ENCODE measurements at places on chromosomes 13 and 19.
A peak's percentile ranks its signal among the peaks of the same experiment; 100 is the strongest.

DNA sequence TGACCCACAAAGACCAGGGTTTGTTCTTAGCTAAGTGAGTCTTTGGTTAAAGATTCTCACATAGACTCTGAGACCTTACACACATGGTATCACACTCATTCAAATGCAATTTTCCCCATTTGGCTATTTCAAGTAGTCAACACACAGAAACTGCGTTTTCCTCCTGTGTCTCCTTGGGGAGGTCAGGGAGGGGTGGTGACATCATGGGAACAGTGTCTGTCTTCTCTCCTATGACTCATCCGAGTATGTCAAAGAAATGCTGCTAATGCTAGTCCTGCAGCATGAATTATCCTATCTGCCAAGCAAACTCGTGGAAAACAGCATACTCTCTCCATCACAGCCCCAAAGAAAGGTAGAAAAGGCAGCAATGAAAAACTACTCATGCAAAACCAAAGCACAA lies 100.2 kb downstream of the ENOX1 start:
- DNase-seq, result peak; percentile 49

DNA sequence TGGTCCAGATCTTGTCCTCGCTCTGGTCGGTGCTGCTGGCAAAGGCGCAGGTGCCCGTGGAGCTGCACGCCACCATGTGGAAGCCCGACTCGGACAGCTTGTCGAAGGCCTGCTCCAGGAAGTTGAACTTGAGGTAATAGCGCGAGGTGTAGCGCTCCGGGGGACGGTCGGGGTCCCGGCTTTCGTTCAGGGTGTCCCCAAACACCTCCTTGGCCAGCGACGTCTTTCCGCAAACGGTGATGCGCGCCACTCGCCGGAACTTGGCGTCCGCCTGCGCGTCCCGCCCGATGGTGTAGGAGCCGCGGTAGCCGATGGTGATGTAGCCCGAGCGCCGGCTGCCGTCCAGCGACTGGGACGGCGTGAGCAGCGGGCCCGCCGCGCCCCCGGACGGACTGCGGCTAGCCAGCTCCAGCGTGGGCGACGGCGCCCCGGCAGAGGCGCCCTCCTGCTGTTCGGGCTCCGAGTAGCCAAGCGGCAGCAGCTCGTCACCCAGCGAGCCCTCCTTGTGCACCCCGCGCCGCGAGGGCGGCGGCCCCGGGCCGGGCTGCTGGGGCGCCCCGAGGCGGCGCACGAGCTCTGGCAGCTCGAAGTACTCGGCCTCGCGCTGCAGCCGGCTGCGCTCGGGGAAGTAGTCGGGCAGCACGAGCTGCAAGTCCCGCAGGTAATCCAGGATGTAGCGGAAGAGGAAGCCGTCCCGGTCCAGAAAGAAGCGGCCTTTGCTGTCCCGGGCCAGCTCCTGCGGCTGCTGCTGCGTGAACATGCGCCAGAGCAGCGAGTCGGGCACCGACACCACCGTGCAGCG lies 801 bp downstream of the KCTD12 start:
- DNase-seq, result no peak

- no peak for DNase-seq
Measured at GRCh38 chr13:98749501-98749900, 3.0 kb downstream of the SLC15A1 start.

- DNase-seq, result no peak
Measured at GRCh38 chr19:54207983-54208783, 7.5 kb downstream of the RPS9 start.

GRCh38 chr13:80873589-80873988 lies 532.7 kb upstream of the SPRY2 start:
- no peak for DNase-seq

GRCh38 chr13:39684531-39685137 lies 29.2 kb downstream of the COG6 start:
- DNase-seq, result no peak

DNA sequence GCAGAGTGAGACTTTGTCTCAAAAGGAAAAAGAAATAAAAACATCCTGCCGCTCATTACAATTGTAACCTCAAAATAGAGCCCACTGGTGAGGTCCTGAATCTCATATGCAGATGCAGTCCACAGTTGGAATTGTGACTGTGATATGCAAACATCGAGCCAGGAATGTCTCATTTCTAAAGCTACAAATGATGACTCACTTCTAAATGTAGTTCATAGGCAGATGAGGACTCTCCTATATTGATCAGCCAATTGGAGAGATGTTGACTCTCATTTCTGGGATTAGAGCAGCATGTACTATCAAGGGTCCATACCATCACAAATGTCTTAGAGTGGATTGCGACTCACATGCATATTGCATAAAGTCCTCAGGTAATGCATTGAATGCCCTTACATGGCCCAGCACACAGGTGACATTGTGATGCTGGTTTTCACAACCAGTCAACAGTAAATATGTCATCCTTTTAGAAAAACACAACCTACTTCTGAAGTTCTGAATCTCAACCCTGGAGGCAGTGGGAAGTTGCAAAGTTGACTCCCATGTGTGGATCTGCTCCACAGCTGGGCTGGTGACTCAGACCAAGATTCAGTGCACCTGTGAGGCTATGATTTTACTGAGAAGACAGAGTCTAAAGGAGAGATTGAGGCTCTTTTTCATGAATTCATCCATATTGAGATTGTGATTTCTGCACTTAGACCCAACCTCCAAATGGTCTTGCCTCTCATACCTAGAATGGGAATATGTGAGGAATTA lies 16.9 kb upstream of the ZNF254 start:
- DNase-seq, result no peak

DNA sequence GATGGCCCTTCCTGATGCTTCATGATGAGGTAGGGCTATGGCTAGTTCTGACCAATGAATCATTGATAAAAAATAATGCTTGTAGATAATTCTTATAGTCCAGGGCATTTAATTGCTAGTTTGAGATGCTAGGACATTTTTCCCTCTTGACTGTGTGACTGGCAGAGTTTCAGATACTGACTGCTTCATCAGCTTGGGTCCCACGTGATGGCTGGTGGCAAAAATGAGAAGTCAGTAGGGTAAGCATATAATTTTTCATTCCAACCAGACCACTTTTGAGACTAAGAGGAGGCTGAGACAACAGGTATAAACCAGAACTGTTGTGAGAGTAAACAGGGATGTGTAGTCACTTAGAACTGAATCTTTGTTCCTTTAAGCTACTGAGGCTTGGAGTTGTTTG lies 183.3 kb downstream of the HS6ST3 start:
- no peak for DNase-seq

- no peak for DNase-seq
Measured at GRCh38 chr13:97568850-97569249, 134.9 kb downstream of the RAP2A start.

GRCh38 chr19:41478171-41478570 lies 35.2 kb downstream of the ERICH4 start:
- no peak for DNase-seq

- DNase-seq, result no peak
Measured at GRCh38 chr19:9786342-9786741, 17.8 kb upstream of the ZNF846 start.

DNA sequence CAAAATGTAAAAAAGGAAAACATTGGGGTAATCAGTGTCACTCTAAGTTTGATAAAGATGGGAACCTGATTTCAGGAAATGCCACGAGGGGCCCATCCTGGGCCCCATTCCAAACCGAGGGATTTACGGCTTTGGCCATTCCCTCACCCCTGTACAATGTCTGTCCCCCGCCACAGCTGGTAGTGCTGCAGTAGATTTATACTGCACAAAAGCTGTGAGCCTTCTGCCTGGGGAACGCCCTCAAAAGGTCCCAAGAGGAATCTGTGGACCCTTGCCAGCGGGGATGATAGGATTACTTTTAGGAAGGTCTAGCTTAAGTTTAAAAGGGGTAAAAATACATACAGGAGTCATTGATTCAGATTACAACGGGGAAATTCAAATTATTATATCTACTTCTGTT lies 173.4 kb upstream of the SGCG start:
- no peak for DNase-seq

- no peak for DNase-seq
Measured at GRCh38 chr19:49924004-49924880, 4.8 kb upstream of the ATF5 start.

GRCh38 chr19:31276831-31277230 lies 72.4 kb downstream of the TSHZ3 start:
- DNase-seq, result no peak

DNA sequence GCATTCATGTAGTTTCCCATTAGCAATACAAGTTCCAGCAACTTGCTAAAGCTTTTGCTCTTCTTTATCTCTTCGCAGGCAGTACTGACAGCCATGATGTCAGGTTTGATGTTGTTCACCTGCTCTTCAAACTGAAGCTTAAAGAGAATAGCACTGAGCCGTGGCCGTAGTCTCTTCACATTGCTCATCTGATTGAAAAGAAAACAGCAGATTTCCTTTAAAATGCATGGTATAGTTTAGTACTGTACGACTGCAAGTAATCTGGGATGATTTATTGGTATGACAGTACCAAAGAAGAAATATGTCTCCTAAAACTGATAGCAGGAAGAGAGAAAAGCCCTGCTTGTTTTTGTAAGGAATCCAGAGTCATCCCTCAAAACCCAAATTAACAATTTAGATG lies 284.4 kb downstream of the DIAPH3 start:
- no peak for DNase-seq

- DNase-seq, result no peak
Measured at GRCh38 chr13:75052616-75053015, 429.4 kb downstream of the TBC1D4 start.

DNA sequence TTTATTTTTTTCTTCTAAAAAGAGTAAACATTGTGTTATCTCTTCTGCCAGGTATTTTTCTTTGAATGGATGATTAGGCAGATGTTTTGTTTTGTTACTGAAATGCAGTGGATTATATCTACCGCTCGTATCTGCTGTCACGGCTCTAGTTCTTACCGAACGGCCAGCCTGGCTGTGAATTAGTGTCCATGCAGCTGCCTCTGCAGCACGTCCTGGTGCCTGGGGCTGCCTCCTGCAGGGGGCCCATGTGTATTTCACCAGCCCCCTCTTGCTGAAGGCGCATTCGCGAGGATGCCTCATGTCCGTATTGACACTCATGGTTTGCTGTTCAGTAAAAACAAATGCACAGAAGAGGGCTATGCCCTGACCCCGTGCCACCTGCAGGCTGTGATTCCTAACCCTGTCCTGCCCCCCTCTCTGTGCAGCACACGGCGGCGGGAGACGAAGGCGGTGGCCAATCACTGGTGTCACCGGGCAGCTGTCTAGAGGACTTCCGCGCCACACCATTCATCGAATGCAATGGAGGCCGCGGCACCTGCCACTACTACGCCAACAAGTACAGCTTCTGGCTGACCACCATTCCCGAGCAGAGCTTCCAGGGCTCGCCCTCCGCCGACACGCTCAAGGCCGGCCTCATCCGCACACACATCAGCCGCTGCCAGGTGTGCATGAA lies 49.9 kb downstream of the RAB20 start:
- DNase-seq, result no peak

DNA sequence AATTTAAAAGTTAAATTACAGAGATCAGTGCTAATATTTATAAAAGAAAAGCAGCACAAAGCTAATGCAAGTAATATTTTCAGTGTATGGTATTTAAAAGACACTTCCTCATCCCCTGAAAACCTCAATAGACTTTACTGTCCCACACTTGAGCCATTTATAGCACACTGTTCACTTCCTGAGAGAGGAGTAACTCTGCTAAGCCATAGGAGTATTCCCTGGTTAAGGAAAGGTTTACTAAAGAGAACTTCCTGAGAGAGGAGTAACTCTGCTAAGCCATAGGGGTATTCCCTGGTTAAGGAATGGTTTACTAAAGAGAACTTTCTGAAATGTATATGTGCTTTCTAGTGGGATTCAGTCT lies 159.4 kb downstream of the NHLRC3 start:
- DNase-seq, result no peak

- no peak for DNase-seq
Measured at GRCh38 chr13:76289558-76289957, 596.6 kb downstream of the KCTD12 start.

GRCh38 chr19:45526143-45526542 lies 18.9 kb downstream of the VASP start:
- no peak for DNase-seq

- DNase-seq, result no peak
Measured at GRCh38 chr19:53461866-53462265, 5.7 kb upstream of the ZNF813 start.

DNA sequence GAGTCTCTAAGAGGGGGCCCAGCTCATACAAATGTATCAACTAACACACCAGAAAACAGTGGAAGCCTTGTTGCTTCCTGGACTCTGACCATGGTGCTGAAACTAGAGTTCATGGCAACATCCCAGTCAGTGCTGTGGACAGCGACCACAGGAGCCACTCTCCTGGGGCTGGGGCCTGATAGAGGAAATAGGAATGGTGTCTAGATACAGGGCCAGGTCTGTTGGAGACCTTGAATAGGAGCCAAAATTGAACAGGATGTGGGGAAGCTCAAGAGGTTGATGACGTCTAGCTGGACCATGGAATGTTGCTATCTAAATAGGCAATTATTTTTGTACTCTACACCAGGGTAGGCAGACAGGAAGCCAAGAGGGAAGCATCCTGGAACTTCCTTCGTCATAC lies 21.7 kb downstream of the LILRB4 start:
- DNase-seq, result no peak

GRCh38 chr19:53002479-53002878 lies 11.2 kb upstream of the ERVV-1 start:
- DNase-seq, result no peak

GRCh38 chr19:13014101-13014920 lies 19.0 kb downstream of the NFIX start:
- DNase-seq, result no peak

GRCh38 chr13:90838317-90838960 lies 509.0 kb upstream of the MIR17HG start:
- no peak for DNase-seq
